ENCODE measurements at places on chromosomes 16 and 17. TPM values are rescaled to one million over a fixed set of nuclear protein-coding genes. Genes with fewer than 3 reads are reported as not detected.

- DNase-seq: peak; percentile 61
- no peaks in the 10 kb centered on the region for H3K27me3 ChIP-seq
- H3K4me1 ChIP-seq: no peaks in the 10 kb centered on the region
Measured at GRCh38 chr16:85369741-85370528, 243.2 kb upstream of the GSE1 start.

DNA sequence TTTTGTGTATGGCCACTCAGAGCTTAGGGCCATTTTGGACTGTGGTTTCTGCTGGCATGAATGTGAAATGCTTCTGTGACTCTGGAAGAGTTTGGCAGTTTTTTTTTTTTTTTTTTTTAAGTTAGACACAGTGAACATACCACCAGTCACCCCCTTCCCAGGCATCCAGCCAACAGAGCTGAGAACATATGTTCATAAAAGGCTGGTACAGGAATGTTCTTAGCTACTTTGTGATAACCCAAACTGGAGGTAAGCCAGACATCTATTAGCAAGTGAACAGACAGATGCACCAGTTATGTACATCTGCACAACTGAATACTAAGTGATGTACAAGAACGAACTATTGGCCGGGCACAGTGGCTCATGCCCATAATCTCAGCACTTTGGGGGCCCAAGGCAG, 92.7 kb downstream of the ABCC1 start:
- H3K4me1 ChIP-seq: no peaks in the 10 kb centered on the region
- H3K27me3 ChIP-seq: no peaks in the 10 kb centered on the region
- no peak overlapping the region for H3K27ac ChIP-seq
- no peak overlapping the region for H3K4me3 ChIP-seq

DNA sequence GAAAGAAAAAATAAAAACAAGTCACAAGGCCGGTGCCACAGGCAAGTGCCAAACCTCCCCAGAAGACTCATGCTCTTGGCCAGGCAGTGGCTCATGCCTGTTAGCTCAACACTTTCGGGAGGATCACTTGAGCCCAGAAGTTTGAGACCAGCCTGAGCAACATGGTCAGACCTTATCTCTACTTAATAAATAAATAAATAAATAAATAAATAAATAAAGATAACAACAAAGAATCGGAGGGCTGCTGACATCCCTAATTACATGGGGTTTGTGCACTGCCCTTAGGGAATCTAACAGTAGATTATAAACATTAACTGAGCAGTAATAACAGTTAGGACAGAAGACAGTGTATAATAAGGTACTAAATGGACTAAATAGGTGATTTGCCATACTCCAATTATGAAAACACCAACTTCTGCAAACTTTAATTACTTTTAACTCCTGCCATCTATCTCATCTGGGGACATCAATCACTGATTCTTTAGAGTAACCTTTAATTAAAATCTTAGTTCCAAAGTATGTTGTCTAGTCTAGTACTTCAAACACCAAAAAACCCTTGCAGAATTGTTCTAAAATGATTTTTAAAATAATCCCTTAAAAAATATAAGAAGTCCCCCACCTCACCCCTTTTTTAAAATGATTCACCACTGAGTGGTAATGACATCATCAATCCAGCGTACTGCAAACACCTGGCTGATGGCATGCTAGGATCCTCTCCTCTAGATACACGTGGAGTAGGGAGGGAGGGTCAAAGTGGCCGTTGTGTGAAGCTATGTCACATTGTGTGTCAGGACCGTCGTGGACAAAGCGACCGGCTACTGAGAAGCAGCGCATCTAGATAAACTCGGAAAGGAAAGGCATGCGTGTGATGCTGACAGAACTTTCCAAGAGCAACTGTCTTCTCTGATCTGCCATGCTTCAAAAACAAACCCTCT, 28.5 kb downstream of the CYTH1 start:
- H3K27ac ChIP-seq: no peak overlapping the region
- no peaks in the 10 kb centered on the region for H3K27me3 ChIP-seq
- no peaks in the 10 kb centered on the region for H3K36me3 ChIP-seq
- H3K4me1 ChIP-seq: peaks cover 9% of the 10 kb centered on the region
- no peak overlapping the region for H3K4me3 ChIP-seq

DNA sequence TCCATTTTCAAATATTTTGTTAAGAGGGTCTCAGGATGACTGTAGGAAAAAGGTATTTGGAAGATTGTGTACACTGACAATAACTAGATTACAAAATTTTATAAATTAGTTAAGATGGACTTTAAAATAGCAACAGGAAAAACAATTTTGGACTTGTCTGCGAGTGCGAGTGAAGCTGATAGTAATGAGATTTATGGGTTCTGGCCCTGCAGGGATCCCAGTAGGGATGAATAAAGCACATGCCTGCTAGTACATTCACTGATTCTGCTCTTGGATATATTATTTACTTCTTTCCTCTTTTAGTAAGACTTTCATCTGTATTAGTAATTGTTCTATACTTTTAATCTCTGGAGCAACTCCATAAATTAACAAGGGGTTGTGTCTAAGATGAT, 28.2 kb downstream of the PRKCA start:
- no peak overlapping the region for H3K4me3 ChIP-seq
- no peak overlapping the region for H3K27ac ChIP-seq
- no peaks in the 10 kb centered on the region for H3K27me3 ChIP-seq
- no peaks in the 10 kb centered on the region for H3K4me1 ChIP-seq

DNA sequence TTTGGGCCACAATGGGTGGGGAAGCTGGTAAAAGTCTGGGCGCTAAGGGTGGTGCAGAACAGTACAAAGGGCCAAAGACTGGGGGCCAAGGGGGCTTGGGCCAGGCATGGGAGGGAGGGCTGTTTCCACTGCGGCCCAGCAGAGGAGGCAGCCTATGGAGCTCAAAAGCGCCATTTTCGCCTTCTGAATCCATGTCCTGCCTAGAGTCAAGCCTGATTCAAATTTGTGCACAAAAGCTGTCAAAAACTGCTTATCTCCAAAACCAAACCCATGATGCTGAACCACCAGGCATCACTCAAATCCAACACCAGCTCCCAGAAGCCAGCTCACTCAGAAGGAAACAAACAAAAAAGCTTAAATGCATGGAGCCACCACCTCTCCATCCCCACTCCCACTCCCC, 16.0 kb downstream of the COG7 start:
- no peaks in the 10 kb centered on the region for H3K36me3 ChIP-seq
- H3K4me3 ChIP-seq: no peak overlapping the region
- no peaks in the 10 kb centered on the region for H3K27me3 ChIP-seq
- H3K4me1 ChIP-seq: no peaks in the 10 kb centered on the region

DNA sequence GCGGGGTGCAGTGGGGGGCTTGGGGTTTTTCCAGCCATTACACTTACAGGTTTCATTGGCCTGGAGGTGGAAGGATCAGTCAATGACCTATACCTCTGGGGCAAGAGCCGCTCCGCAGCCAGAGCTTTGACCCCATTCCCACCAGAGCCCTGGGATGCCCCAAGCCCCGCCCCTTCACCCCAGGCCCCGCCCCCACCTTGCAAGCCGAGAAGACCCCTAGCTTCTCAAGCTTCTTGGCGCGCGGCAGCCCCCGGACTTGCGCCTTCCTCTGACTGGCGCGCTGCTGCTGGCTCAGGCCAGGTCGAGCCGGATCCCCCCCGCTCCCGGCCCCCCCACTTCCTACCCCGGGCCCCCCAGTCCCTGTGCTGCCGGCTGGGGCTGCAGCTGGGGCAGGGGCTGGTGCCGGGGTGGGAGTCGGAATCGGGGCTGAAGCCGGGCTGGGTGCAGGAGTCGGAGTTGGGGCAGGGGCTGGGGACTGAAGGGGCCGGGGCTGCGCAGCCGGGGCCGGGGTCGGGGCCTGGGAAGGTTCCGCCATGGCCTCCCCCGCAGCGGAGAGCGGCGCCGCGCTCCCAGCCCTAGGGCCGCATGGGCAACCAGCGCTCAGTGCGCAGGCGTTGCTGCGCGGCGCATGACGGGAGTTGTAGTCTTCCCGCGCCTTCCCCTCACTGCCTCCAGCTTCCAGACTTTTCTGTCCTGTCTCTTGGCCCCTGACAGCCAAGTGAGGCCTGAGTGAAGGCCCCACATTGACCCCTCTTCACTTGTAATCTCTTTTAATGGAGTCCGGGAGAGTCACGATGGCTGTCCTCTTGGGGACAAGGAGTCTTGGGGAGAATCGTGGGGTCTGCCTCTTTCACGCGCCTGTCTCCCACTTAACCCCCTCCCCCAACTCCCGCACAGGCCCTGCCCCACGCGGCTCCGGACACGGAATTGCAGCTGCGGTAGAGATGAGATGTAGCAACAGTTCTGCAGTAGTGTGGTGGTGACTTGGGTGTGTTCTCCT, at the start of gene KAT2A:
Gene KAT2A (minus strand): TSS at position 598 of the 1,000 bp plus-strand sequence. CDS start 63 bp downstream, at position 535.
- H3K27ac ChIP-seq: peak within 1 kb of the TSS; percentile 81
- peaks cover 13% of the 10 kb centered on the region for H3K4me1 ChIP-seq
- DNase-seq: peak; percentile 77
- H3K27me3 ChIP-seq: no peaks in the 10 kb centered on the region
- H3K36me3 ChIP-seq: no peaks in the 10 kb centered on the region

DNA sequence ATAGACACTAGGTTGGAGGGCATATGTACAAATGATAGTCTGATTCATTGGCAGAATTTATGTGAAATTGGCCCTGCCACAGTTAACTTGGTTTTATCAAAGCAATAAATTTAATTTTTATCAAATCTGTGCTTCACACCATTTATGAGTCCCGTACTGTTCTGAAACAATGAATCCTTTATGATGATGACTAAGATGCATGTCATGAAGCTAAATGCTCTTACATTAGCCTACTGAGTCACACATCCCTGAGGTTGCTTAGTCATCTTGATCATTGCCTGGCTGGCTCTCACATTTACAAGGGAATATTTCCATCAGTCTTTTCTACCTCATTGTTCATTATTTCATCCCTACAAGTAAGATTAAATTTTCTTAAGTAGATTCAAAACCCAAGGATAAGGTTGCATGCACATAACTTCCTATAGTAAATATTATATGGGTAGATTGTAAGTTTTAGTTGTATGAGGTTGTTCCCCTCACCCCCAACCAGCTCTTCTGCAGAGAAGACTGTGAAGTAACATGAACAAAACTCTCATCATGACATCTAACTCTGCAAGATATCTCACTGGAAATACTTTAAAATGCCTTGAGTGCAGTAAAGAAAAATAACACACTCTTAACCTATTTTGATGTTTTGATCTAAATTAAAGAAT, 170.7 kb downstream of the CYB561 start:
- no peaks in the 10 kb centered on the region for H3K27me3 ChIP-seq
- no peaks in the 10 kb centered on the region for H3K36me3 ChIP-seq
- DNase-seq: no peak
- H3K27ac ChIP-seq: no peak overlapping the region

The COTL1 gene
- total RNA-seq: 18.1 TPM

- peak overlapping the region; percentile 64 for H3K4me3 ChIP-seq
- no peaks in the 10 kb centered on the region for H3K27me3 ChIP-seq
- no peak overlapping the region for H3K27ac ChIP-seq
- peaks cover 14% of the 10 kb centered on the region for H3K4me1 ChIP-seq
- peaks cover 26% of the 10 kb centered on the region for H3K36me3 ChIP-seq
Measured at GRCh38 chr16:31182391-31182790, 2.5 kb downstream of the FUS start.

GRCh38 chr16:80993307-80993706, 13.4 kb downstream of the CMC2 start:
- peaks cover 36% of the 10 kb centered on the region for H3K4me1 ChIP-seq
- no peaks in the 10 kb centered on the region for H3K36me3 ChIP-seq
- H3K27me3 ChIP-seq: no peaks in the 10 kb centered on the region

DNA sequence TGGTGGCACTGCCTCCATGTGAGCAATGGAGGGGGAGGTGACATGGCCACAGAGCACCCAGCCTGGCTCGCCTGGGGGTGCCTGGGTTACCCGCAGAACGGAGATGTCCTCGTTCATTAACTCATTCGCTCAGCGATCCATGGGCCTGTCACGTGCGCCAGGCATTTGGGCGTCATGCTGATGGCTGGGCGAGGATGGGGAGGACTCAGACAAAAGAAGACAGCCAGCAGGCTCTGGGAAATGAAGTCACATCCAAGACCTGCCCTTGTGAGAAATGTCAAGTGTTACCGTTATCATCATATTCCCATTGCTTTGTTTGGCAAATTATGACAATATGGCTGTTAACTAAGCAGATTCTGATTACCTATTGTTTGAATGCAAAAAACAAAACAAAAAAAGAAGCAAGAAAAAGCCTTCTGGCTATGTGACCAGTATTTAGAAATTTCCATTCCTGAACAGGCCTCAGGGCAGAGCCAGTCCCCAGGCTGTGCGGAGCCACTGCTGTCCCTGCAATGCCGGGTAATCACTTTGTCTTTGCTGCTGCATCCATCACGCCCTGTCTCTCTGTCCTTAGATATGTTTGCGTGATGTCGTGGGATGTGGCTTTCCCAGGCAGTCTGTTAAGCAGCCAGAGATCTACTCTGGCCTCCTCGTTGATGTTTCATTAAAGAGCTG, 57.9 kb downstream of the CMIP start:
- no peaks in the 10 kb centered on the region for H3K36me3 ChIP-seq
- no peaks in the 10 kb centered on the region for H3K27me3 ChIP-seq
- no peaks in the 10 kb centered on the region for H3K4me1 ChIP-seq
- H3K27ac ChIP-seq: no peak overlapping the region

The PPL gene
- 14.6 TPM for total RNA-seq

- no peak overlapping the region for H3K27ac ChIP-seq
- H3K4me1 ChIP-seq: peaks cover 12% of the 10 kb centered on the region
- no peaks in the 10 kb centered on the region for H3K36me3 ChIP-seq
- H3K27me3 ChIP-seq: no peaks in the 10 kb centered on the region
- no peak overlapping the region for H3K4me3 ChIP-seq
- no peak for DNase-seq
Measured at GRCh38 chr17:45579529-45580495, 89.3 kb upstream of the PLEKHM1 start.

The ELAC2 gene
- total RNA-seq: 19.6 TPM

The JPH3 gene
- total RNA-seq: 0.79 TPM

- H3K27me3 ChIP-seq: no peaks in the 10 kb centered on the region
- peak; percentile 32 for DNase-seq
- H3K4me3 ChIP-seq: no peak overlapping the region
- H3K27ac ChIP-seq: peak overlapping the region; percentile 57
- no peaks in the 10 kb centered on the region for H3K36me3 ChIP-seq
- no peaks in the 10 kb centered on the region for H3K4me1 ChIP-seq
Measured at GRCh38 chr17:78325076-78325687, 34.7 kb downstream of the SOCS3 start.

DNA sequence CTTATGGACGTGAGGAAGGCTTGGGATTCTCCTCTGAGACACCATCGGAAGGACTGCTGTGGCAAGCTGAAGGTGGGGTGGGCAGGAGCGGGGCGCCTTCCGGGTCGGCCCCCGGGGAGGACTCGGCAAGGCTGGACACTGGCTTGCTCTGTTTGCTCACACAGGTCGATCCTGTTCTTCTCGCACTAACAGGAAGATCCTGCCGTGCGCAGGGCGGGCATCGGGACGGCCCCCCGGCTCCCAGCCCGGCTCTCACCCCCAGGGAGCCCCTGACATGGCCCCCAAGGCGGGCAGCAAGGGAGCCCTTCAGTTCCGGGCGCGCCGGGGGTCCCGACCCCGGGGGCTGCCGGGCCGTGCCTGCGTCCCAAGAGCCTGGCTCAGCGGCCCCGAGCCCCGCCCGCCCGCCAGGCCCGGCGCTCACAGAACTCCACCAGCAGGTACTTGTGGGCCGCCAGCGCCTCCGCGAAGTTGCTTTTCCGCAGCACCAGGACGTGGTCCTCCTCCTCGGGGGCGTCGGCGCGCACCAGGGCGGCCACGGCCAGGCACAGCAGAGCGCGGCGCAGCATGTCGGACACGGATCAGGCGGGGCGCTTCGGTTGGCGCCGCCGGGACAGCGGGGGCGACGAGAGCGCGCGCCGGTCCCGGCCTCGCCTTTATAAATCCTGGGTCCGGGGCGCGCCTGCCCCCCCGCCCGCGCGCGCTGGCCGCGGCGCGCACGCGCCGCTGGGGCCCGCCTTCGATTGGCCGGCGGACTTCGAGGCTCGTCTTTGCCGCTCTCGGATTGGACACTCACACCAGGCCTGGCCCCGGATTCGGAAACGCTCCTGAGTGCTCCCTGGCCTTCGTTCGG, at the start of gene P4HB:
Gene P4HB (minus strand): TSS at position 630 of the 850 bp plus-strand sequence. CDS start 64 bp downstream, at position 566.
- peak within 1 kb of the TSS; percentile 98 for H3K4me3 ChIP-seq
- no peaks in the 10 kb centered on the region for H3K27me3 ChIP-seq
- no peaks in the 10 kb centered on the region for H3K36me3 ChIP-seq
- peaks cover 6% of the 10 kb centered on the region for H3K4me1 ChIP-seq
- H3K27ac ChIP-seq: peak within 1 kb of the TSS; percentile 97
- DNase-seq: no peak
